ENCODE measurements at places on chromosomes 16 and 17.

DNA sequence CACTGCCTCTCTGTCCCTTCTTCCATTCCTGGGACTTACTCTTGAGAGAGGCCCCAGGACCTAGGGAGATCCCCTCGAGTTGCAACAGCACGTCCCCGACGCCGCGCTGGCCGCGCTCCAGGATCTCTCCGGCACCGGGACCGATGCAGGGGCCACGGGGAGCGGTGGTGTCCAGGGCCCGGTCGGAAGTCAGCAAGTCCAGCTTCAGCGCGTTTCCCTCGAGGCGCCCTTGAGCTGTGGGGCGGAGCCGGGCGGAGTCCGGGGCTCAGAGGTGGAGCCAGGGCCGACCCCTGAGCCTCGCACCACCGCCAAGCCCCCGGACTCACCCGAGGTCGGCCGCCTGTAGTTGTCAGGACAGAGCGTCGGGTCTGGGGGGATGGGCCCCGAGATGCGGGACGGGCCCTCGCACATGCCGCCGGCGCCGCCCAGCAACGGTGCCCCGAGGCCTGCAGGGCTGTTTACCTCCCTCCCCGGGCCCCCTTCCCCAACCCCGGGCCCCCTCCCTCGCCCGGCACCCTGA lies 458 bp downstream of the ENKD1 start:
- no peak for DNase-seq

DNA sequence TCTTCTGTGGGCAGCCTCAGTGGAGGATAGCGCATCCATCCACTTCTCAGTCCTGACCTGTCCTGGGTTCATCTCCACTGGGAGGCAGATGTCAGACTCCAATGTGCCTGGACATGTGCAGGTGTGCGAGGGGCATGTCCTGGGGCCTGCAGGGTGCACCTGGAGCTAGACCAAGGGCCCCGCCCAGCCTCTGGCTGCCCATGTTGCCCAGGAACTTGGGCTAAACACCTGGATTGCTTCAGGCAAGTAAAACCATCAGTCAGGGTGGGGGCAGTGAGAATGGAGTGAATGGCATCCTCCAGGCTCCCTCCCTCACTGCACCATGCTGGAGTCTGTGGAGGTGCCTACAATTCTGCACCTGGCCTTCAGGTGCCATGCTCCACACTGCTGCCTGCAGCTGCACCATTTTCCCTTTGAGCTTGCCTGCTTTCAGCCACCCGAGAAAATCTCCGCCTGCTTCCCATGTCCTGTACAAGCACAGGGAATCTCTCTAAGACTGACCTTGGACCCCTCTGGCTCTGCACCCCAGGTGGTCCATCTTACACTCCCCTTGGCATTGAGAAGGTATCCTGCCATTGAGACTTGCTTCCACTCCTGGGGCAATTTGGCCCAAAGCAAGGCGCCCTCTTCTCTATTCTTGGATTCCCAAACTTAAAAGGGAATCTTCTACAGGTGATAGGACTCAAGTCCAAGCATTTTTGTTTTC lies 2.1 kb upstream of the MFSD6L start:
- no peak for DNase-seq

DNA sequence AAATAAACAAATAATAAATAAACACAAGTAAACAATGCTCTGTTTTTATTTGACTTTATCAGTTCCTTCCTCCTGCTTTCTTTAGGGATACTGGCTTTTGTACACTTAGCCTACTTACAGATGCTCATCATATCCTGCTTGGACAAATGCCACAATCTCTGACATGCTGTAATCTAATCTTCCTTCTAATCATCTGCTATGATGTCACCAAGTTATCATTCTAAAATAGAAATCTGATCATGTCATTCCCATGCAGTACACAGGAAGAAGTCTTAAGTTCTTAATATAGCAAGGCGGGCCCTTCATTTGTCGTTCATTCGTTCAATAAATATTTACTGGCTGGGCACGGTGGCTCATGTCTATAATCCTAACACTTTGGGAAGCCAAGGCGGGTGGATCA lies 9.1 kb upstream of the UBB start:
- DNase-seq, result no peak

- DNase-seq, result no peak
Observed at GRCh38 chr16:70674221-70675014, 11.4 kb downstream of the MTSS2 start.

DNA sequence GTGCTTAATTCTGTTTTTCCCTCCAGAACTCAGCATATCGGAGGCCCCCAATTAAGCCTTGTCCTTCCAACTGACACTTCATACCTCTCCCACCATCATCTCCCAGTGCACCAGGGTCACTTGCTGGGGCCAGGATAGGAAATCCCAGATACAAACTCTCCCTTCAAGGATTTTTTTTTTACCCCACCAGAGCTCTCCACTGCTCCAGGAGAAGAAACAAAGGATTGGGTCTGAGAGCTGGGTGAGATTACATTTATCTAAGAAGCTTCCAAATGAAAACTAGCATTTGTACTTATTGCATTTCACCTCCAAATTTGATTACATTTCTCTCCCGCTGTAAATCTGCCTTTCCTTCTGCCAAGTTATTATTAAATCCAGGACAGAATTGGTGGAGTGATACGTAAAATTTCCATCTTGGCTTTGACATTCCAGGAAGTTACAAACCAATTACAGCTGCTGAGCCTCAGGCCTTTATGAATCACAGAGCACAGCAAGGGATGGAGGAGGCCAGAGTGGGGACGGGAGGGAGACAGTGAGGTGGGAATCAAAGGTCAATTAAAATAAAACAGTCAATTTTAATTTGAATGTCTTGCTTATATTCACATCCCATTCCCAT lies 123.5 kb downstream of the USP31 start:
- no peak for DNase-seq

DNA sequence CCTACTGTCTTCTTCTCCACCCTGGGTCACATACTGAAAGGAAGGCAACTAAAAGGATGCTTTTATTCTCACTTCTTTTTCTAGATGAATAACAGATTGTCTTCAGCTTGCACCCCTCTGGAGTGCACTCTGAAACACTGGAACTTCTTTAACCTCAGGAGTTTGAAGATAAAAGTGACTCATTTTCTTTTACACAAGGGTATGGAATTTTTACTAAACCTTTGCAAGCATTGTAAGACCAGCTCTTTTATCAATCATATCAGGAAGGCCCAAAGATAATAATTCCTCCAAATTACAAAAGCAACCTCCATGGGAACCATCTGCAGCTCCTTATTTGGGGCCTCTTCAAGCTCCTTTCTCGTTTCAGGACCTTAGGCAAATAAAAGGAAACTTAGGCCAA lies 193.5 kb upstream of the KIF2B start:
- DNase-seq, result no peak

DNA sequence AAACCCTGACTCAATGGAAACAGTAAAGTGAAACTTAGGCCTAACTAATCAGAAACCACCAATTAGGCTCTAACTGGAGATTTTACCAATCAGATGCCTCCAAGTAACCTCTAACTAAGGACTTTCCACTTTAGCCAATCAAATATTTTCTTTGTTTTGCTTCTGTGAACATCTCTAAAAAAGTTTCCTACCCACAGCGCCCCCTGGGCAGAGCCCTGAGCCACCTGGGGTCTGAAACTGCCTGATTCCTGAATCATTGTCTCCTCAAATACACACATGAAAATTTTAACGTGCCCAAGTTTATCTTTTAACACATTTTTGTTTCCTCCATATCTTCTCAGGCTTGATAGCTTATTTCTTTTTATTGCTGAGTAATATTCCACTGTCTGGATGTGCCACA lies 19.0 kb downstream of the ADAD2 start:
- no peak for DNase-seq

- DNase-seq, result no peak
Observed at GRCh38 chr17:36851250-36851649, 86.0 kb upstream of the LHX1 start.

DNA sequence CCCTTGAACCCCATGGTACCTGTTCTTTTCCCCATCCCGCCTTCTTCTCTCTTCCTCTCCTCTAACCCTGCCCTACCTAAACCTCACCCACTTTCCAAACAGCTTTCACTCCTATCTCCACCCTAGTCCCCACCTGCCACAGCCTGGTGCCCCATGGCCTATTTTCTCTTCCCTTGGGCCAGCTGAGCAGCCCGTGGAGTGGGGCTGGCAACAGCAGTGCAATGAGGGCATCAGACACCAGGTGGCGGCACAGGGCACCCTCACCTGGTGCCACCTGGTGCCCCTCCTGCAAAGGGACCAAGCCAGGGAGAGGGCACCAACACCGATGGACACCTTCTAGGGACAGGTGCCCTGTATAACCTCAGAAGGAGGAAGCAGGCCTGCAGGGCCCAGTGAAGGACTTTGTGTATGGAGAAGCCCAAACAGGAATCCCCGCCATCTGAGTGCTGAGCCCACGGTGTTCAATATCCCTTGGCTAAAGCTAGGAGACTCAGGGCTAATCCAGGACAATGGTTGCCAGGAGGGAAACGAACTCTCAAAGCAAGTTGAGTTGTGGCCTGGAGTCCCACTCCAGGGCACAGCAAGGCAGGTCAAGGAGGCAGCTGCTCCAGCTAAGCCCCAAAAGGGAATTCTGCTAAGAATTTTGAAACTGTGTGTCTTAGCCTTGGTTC lies 4.0 kb upstream of the ABCC3 start:
- DNase-seq, result no peak

GRCh38 chr16:88649195-88649923 lies 1.5 kb downstream of the CYBA start:
- no peak for DNase-seq

DNA sequence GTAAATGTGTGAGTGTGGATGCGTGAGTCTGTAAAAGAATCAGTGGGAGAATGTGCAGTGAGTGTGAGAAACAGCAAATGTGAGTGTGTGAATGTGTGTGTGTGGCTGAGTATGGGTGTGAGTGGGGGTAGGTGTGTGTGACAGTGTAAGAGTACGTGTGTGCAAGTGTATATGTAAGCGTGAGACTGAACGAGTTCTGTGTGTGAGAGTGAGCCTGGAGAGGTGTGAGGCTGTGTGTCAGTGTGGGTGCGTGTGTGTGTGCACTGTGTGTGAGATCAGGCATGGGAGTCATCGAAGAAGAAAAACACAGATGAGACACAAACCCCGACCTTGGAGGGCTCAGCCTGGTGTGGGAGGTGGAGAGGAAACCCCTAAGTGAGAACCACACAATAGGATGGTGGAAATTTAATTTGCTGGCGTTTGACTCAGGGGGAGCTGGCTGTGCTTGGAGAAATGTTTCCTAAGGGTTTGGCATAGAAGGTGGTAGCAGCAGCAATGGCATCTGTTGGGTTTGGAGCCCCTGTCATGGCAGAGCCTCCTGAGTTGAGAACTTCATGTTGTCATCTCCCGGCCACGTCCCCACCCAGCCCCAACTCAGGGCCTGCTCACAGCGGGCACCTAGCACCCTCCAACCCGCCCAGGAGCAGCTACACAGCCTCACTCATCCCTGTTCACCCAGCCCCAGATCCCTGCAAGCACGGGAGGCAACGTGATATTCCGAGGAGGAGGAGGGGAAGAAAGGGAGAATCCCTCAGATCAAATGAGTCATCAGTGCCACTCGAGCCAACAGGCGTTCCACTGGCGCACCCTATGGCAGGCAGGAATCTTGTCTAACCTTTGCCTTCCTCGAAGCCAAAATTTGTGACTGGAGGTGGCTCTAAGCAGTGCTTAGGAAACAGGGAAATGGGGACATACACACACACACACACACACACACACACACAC lies 14.3 kb upstream of the NUBP1 start:
- no peak for DNase-seq
